Stimulated activated CD4-positive, alpha-beta T cell treated with anti-CD3 and anti-CD28 coated beads, Interleukin-4, amount 100 ng/mL, for 48 hours (primary cell): ENCODE measurements at places on chromosomes 5 and 9.

DNA sequence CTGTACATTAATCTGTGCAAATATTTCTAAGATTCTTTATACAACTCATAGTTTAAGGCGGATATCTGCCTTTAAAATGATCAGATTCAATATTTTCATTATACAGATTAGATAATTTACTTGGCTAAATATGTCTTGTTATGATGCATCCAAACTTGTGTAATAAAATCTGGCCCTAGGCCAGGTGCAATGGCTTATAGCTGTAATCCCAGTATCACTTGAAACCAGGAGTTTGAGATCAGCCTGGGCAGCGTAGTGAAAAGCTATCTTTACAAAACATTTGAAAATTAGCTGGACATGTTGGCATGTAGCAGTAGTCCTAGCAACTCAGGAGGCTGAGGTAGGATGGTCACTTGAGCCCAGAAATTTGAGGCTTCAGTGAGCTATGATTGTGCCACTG, 2002.2 kb upstream of the ACO1 start:
- no peak for DNase-seq

- DNase-seq, result no peak
Measured at GRCh38 chr9:14340219-14340873, 26.4 kb upstream of the NFIB start.

DNA sequence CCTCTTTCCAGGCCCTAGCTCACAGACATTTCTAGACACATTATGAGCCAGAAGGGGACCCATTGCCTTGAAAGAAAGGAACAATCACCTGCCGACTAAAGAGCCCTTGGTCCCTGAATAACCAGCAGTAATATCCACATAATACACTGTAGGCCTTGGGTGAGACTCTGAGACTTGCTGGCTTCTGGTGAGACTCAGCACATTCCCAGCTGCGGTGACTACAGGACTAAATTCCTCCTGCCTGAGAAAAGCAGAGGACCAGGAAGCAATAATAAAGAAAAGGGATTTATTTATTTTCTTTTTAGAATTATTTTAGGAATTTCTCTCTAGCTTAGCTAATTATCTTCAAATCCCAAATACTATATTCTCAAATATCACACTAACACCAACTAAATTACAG, 87.8 kb upstream of the RGS7BP start:
- no peak for DNase-seq

DNA sequence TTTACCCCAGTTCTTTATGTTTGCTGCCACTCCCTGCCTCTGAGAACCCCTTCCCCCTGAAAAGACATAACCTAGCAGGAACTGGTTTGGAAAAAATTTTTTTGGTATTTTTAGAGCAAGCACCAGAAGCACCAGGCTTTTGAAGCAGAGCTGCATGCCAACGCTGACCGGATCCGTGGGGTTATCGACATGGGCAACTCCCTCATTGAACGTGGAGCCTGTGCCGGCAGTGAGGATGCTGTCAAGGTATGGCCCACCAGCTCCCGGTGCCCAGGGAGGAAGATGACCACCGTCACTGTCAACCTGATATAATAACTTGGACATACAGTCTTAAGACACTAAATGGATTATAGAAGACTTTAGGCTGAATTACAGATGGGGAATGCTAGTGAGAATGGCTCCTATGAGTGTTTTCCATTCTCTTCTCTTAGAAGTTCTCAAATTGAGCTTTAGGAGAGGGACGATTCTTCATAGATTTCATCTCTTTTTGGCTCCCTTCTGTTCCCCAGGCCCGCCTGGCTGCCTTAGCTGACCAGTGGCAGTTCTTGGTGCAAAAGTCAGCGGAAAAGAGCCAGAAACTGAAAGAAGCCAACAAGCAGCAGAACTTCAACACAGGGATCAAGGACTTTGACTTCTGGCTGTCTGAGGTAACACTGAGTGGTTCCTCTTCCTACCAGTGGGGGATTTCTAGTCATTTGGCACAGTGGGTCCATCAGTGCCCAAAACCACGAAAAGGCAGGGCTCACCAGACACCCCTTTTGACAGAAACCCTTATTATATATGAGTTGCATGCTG, 44.9 kb downstream of the DYNC2I2 start:
- no peak for DNase-seq
